Smooth muscle cell of the brain vasculature (primary cell): ENCODE measurements at places on chromosomes 2 and 18.

DNA sequence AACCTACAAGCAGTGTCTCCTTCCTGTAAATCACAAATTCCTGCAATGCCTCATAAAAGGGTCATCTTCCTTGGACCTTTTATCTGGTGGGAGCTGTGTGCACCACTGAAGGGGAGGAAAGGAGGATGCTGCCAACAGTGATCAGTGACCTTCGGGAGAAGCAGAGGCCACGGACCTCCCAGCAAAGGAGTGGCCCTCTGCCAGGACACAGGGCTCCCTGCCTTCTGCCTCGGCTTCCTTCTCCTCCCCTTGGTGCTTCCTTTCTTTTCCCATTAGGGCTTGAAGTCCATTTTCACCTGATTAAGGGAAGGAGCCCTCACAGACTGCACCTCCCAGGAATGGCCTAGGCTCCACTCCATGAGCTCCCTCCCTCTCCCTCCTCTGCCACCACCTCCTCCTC lies 85.3 kb upstream of the ITGA6 start:
- no peak for DNase-seq

GRCh38 chr18:26575865-26576217 lies 27.5 kb upstream of the KCTD1 start:
- no peak for DNase-seq

- DNase-seq, result no peak
Observed at GRCh38 chr2:240926516-240927389, 20.6 kb downstream of the CROCC2 start.

DNA sequence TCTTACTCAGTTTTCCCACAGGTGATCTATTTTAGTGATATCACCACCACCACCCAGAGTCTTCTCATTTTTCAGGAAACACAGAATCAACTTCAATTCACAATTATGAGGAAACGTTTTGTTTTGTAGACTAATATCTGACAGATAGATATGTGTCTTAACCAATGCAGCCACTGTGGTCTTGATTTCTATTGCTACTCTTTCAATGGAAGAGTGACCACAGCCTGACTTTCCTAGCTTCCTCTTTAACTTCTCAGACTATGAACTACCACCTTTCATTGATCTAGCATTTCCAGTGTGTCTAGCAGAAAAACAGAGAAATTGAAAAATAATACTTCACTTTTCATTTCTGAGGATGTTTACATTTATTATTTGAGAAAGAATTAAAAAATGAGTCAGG lies 20.5 kb downstream of the ADAM17 start:
- DNase-seq, result no peak

GRCh38 chr18:57095884-57096283 lies 51.0 kb upstream of the BOD1L2 start:
- no peak for DNase-seq

DNA sequence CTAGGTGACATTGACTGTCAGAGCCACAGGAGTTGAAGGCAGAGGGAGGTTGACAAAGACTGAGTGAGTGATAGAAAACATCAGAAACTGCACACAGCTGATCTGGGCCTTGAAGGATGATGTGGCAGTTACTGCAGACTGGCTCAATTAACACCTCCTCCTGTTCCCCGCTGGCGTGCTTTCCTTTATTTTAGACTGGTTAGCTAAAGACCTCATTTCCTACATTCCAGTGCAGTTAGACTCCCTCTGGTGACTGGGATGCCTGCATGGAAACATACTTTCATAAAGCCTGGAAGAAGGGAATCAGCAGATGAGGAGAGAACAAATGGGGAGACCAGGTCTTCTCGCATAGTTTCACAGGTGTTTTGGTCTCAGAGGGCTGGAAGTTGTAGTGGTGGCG lies 7.1 kb downstream of the TPGS2 start:
- DNase-seq, result no peak

- DNase-seq, result no peak
Observed at GRCh38 chr2:234535464-234535863, 38.6 kb upstream of the ARL4C start.
